IMR-90 (cell line): ENCODE measurements at places on chromosomes 5 and 9. TPM values are rescaled to one million over a fixed set of nuclear protein-coding genes. Genes with fewer than 3 reads are reported as not detected.

GRCh38 chr5:170497311-170498038 is 6.3 kb upstream of the KCNIP1 start:
- DNase-seq = peak; percentile 31

- DNase-seq = peak; percentile 55
Measured at GRCh38 chr5:57681942-57682341, 199.3 kb upstream of the ACTBL2 start.

Gene TMC1
- total RNA-seq = not detected in 2 replicates

DNA sequence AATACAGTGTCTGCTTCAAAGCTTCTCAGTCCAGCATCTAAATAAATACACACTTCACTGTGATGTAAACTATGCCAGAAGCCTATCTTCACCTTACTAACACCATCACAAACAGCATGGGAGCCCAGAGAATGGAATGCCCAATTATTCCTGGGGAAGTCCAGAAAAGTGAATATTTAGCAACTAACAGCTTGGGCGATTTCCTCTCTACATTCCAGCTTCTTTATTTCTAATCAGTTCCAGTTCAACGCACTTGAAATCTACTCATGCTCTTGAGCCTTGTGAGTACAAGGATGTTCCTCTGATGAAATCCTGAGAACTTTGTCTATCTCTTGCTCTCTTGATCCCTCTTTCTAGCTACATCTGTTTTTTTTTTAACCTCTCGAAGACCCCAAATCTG is 100.4 kb upstream of the C9orf72 start:
- DNase-seq = no peak

DNA sequence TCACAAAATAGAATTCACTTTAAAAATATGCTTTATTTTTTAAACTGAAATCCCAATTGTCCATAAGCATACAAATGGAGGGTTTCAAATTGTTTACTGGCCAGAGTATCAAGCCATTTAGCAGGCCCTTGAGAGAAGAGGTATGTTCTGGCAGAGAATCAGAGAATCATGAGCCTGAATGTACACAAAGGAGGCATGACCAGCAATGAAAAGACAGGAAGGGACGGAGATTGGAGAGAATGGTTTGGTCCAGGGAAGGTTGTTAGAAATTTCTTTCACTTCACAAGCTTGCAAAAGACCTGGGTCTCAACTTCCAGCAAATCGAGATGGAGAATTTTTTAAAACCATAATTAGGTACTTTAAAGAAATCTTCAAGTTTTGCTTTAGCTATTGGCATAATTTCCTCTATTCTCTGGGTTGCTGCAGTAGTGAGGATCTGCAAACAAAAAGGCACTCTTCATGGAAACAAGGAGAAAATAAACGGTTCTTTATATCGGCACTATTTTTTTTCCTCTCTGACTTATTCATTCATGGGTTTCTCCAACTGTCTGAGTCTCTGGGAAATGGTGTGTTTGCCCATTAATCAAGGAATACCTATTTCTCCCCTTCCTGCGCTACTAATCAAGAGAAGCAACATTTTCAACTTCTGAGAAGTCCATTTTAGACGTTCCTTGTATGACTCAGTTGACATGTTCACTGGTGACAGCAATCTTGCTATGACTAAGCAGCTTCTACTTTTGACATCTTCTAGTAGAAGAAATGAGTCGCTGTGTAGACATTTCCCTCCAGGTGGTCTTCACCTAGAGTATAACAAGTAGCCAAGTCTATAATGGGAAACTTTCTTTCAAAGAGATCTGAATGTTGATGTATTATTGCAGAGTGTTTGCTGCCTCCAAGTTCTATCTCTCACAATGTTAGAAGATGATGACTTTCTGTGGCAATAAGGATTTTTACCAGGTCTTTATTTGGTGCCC is 23.1 kb upstream of the ERCC6L2 start:
- DNase-seq = peak; percentile 87

DNA sequence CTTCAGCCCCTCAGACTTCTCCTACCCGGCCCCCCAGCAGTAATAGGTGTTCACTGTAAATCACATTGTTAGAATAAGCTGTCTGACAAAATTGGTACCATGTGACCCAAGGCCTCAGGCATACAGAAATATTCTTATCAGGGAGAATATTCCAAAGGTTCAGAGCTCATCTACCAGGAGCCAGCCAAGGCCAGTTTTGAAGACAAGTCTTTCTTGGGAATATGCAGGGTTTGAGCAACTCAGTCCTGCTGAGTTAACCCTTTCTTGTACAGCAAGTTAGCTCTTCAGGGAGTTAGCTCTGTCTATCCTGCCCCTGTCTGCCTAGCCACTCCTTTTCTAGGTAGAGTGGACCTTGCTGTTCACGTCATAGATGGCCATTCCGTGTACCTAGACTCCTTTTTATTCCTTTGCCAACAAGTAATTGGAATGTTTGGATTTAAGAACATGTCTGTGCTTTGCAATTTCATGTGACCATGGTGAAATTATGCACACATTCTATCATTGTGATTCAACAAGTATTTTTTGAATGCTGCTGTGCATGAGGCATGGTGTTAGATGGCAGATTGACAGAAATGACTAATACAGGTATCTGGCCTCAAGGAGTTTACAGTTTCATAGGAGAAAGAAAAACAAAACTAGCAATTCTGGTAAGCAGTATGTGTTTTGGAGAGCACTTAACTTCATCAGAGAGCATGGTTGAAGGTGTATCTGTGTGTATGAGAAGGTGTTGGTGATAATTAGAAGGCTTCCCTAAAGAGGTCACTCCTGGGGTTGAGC is 22.6 kb downstream of the TGFBR1 start:
- DNase-seq = peak; percentile 82

- peak; percentile 86 for DNase-seq
Measured at GRCh38 chr9:26310294-26310693, 582.3 kb downstream of the CAAP1 start.

- DNase-seq = peak; percentile 66
Measured at GRCh38 chr9:122122903-122123632, 30.0 kb upstream of the TTLL11 start.

GRCh38 chr5:157594257-157594656 is 18.7 kb upstream of the ADAM19 start:
- DNase-seq = no peak

GRCh38 chr5:57437976-57438805 is 44.4 kb downstream of the ACTBL2 start:
- DNase-seq = peak; percentile 87

Gene PCDH12
- total RNA-seq = under 0.01 and 0.18 TPM in 2 replicates

Gene GARIN3
- not detected in 2 replicates for total RNA-seq

Gene C5orf34
- total RNA-seq = 6.1 and 7.2 TPM in 2 replicates

GRCh38 chr5:82351754-82352145 is 73.6 kb upstream of the RPS23 start:
- DNase-seq = peak; percentile 89

Gene ECPAS
- total RNA-seq = 54.8 and 78.9 TPM in 2 replicates

Gene FREM1
- total RNA-seq = under 0.01 TPM in 1 of 2 replicates, not detected in the other

DNA sequence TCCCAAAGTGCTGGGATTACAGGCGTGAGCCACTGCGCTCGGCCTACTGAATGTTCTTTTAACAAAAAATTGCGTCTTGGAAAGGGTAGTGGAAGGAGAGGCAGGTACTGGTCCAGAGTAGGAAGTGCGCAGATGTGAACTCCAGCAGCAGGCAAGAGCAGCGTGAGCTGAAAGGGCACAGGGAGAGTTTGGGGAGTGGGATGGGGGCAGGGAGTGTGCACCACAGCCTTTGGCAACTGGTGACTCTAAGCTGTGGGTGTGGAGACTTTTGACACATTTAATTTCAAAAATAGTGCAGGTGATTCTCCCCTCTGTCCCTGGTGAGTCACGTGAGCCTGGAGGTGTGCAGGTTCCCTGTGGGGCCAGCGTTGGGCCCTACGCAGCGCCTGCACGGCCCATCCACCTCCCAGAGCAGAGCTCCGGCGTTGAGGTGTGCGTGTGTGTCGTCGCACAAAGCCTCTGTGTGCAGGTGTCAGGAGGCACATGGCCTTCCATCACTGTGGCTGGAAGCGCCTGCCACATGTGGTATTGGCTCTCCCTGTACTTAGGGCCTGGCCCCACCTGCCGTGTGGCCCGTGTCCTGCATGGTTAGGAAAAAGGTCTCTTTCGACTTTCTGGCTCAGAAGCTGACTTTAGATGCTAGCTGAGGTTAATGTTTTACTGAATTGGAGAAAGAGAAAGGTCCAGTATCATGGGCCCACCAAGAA is 11.5 kb downstream of the SQSTM1 start:
- no peak for DNase-seq

Gene PCDHGA11
- 5.4 and 5.8 TPM in 2 replicates for total RNA-seq

GRCh38 chr5:68385936-68386335 is 170.4 kb downstream of the PIK3R1 start:
- DNase-seq = no peak

GRCh38 chr5:14219800-14220512 is 76.8 kb downstream of the TRIO start:
- DNase-seq = no peak

GRCh38 chr5:167207081-167207480 is 1084.4 kb upstream of the WWC1 start:
- DNase-seq = no peak

Gene TCF7
- 0.83 and 1.3 TPM in 2 replicates for total RNA-seq

GRCh38 chr9:85523202-85523601 is 218.6 kb downstream of the AGTPBP1 start:
- DNase-seq = no peak

GRCh38 chr5:43233946-43234345 is 41.9 kb downstream of the NIM1K start:
- no peak for DNase-seq

DNA sequence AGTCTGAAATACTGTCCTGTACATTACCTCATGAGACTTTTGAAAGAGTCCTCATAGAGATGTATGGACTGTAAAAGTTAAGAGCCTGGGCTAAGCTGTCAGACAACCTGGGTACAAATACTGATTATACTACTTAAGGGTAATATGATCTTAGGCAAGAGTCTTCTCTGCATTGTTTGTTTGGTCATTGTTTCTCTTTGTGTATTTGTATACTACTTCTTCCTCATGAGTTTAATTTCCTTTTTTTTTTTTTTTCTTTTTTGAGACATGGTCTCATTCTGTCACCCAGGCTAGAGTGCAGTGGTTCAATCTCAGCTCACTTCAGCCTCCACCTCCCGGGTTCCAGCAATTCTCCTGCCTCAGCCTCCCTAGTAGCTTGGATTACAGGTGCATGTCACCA is 2.6 kb upstream of the PFDN1 start:
- DNase-seq = no peak

- no peak for DNase-seq
Measured at GRCh38 chr9:69389437-69389995, 64.5 kb downstream of the ENTREP1 start.

- no peak for DNase-seq
Measured at GRCh38 chr5:114243972-114244317, 117.9 kb upstream of the KCNN2 start.

DNA sequence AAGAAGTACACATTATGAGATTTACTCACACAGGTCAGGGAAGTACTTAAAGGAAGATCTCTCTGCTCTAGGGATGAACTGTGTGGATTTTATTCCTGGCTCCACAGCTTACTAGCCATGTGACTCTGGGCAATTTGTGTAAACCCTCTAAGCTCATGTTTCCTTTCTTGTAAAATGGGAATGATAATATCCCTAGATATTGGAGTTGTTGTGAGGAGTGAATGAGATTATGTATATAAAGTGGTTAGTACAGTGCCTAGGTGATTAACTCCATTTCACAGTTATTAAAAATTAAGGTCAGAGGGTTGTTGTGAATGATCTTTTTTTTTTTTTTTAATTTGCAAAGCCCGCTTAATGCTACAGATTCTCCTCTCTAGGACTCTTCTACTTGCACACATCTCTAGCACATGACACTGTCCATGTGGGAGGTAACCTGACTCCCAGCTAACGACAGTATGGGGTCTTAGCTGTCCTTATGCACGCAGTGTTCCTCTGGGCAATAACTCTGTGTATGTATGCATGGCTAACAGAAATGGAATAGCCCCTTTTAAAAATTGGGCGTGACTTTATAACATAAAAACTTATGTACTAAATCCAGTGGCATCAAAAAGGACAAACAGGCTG is 23.9 kb upstream of the MYOT start:
- DNase-seq = no peak

GRCh38 chr9:25556540-25556939 is 121.7 kb downstream of the TUSC1 start:
- DNase-seq = no peak

Gene THBS4
- total RNA-seq = 0.83 and 0.90 TPM in 2 replicates

Gene CTNND2
- not detected in 2 replicates for total RNA-seq

Gene RNF14
- total RNA-seq = 78.6 and 106 TPM in 2 replicates

DNA sequence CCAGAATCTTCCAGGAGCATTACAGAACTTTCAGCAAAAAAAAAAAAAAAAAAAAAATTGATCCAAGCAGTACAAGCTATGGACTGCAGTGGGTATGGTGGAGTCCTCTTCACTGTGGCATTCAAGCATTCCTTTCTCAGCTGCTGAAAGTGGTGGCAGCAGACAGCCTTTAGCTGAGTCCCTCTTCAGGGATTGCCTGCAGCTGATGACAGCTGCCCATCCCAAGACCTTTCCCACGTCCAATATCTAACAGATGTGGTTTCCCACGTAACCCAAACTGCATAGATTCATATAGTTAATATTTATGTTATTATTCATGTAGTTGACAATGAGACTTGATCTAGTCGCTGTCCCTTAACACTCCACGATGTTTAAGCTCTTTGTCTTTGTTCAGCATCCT is 475.9 kb downstream of the TLE1 start:
- no peak for DNase-seq

Gene PAEP
- not detected in 2 replicates for total RNA-seq

DNA sequence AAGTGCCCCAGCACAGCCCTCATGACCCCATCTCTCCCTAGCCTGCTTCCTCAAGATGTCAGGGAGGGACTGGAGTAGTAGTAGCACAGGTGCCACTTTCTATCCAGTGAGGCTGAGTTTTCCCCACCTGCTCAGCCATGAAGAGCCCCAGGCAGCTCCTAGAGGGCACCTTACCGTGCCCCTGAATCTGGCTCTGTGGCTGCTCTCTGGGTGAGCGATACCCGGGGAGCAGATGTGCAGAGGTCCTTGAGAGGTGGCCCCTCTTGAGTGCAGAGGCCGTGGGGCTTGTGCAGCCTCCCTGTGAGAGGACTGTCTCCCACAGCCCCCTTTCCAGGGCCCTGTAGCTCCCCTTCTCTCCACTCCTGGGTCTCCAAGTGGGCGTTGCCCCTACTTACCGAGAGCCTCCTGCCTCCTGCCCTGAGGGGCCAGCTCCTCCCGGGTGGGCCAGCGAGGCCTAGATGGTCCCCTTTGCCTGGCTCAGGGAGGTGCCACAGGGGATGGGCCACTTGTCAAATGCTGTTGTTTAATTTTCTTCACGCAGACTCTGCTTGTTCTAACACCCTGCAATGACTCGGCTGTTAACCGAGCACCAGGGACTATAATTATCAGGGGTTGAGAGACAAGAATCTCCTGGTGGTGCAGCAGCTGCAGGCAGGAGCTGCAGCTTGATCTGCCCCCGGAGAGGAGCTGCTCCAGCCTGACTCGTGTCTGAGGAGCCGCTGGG is 29.6 kb upstream of the PITX1 start:
- no peak for DNase-seq

DNA sequence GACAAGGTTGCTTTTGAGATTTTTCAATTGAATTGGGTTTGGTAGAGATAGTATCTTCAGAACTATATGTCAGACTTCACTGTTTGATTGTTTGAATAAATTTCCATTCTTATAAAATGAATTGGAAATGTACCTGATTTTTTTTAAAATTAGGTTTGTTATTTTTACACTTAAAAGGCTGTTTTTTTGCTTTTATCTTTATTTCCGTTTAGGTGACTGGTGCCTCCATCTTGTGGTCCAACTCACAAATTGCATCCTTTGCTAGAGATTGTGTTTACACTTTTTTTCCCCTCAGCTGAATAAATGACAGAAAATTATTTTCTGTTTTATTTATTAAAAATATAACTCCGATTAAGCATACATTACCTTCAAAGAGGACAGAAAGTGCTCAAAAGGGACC is 15.6 kb downstream of the NDUFAF2 start:
- DNase-seq = peak; percentile 46
